ENCODE measurements at places on chromosomes 16 and 17.

GRCh38 chr17:76277300-76278267 lies 12.4 kb downstream of the UBALD2 start:
- no peak for DNase-seq

DNA sequence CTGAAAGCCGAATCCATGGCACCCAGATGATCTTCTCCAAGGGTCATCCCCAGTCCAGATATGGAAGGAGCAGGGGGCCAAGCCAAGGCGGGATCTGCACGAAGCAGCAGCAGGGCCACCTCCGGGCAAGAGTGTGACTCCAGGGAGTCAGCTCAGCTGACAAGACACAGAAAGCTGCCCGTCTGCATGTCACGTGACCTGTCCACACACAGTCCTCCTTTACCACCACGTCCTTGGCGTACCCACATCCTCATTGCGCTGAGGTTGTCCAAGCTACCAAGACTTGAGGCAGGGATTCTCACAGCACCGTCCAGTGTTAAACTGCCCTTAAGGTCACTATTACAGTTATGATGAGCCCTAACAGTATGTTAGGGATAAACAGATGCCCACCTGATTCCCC lies 11.3 kb upstream of the CYTH1 start:
- DNase-seq = no peak

DNA sequence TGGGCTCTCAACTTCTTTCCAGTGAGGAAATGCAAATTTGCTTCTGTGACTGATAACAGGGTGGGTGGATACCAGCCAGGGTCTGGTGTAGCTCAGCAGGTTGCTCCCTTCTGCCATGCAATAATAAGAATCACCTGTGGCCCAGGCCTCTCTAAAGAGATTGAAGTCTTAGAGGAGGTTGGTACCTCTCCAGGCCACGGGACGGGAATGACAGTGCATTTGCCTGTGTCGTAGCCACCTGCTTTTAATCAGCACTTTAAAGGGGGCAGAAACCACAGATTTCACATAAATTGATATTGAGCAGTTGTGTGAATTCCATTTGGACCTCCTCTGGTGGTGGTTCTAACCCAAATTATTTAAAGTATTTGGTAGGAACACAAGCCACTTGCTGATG lies 246.9 kb downstream of the PRKCA start:
- no peak for DNase-seq

DNA sequence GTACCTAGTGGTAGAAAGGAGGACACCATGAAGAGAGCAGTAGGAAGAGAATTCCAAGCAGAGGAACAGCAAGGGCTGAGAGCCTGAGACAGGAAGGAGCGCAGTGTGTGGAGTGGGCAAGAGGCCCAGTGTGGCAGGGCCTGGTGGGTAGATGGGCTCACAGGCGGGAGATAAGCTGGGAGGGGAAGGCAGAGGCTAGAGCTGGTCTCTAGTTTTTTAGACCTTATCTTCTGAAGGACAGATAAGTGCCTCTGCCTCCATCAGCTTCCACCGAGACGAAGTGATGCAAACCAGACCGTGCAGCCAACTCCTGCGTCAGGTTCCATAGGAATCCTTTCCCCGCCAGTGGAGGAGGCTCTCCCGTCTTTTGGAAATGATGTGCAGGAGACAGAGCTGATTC lies 33.6 kb downstream of the CDH1 start:
- no peak for DNase-seq

GRCh38 chr16:17544785-17545184 lies 74.0 kb upstream of the XYLT1 start:
- DNase-seq = no peak

DNA sequence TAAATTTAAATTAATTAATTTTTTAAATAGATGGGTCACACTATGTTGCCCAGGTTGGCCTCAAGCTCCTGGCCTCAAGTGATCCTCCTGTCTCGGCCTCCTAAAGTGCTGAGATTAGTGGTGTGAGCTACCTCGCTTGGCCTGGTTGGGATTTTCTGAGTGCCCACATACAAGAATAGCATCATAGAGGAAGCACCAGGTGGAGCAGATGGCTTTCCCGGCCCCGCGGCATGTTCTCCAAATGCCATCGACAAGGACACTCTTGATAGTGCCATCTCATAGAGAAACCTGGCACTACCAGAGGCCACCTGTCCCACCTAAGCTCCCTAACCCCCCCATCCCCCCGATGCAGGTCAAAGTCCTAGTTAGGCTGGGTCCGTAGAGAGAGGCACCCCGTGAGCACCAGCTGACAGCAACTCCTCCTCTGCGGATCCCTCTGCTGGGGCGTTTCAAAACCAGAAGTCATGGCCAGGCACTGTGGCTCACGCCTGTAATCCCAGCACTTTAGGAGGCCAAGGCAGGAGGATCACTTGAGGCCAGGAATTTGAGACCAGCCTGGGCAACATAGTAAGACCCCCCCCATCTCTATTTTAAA lies 65.9 kb downstream of the DNAH3 start:
- DNase-seq = no peak

- no peak for DNase-seq
These were observed 141.4 kb downstream of the TMEM132E start for GRCh38 chr17:34720760-34721159.

- DNase-seq = peak; percentile 96
These were observed 26.8 kb downstream of the METTL16 start for GRCh38 chr17:2484876-2485275.

DNA sequence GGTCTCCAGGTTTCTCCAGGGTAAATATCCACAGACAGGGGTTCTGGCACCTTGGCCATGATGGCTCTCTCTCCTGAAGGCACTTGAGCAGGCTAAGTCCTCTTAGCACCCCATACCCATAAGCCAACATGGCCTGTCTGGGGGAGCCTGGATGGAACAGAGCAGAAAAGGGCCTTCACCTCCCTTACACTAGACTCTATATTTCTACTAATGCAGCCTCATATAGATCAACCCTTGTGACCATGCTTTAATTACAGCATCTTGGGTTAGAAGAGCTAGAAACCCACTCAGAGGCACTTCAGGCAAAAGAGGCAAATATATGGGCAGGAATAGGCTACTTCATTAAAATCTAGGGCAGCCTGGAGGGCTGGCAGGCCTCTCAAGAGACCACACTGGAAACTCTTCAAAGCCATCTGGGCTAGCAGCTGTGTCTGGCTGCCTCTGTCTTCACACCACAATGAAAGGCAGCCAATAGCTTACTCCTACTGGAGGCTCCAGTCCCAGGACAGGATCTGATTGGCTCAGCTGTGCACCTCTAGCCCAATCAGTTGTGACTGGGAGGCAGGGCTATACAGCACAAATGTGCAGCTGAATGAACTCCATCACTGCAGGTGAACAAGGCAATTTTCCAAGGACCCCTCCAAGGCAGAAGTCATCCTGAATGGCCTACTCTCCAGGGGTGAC lies 4.7 kb upstream of the CDT1 start:
- no peak for DNase-seq

DNA sequence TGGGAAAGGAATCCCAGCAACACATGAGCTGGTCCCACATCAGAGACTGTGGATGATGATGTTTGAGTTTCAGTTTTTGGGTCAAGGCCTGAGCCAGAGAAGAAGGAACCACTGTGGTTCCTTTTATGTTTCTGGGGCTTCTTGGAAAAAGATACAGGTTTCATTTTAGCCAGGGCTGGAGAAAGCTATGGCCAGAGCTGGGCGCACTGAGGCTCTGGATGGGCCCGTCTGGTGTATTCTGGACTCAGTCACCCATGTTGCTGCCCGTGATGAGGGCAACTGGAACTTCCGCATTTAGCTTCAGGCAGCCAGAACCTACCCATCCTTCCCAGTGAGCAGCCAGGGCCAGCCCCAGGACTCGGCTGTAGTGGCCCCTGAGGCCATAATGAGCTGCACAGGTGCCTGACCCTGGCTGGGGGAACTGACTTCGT lies 15.0 kb upstream of the PITPNA start:
- DNase-seq = no peak

- no peak for DNase-seq
These were observed 63.2 kb downstream of the METRNL start for GRCh38 chr17:83142619-83143018.

DNA sequence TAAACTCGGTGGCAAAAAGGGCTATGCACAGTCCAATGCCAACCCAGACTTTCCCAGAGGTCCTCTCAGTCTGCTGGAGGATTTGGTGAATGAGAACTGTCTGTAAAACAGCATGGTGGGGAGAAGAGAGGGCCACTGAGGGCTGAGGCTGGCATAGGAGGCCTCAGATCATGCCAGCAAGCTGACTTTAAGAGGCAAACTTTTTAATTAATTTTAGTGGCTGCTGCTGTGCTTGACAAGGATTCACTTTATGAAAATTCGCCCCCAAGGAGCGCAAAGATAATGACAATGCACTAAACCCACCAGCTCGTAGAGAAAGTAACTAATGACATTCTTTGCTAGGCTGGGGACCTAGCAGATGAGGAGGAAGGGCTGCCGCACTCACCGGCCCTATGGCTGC lies 15.0 kb downstream of the ABCC12 start:
- DNase-seq = no peak

DNA sequence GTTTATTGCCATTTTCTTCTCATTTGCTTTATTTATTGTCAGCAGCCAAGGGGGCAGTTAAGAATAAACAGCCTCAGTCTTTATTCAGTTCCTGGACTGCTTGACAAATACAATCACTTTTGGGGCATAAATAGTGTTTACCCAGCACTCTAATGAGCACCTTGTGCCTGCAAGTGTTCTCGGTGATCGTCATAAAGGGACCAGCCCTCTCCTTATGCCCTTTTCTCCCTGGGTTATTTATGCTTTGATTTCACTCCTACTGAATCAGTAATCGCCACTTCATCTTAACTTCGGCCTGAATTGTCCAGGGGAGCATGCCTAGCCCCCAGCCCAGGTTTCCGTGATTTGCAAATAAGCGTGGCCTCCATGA lies 55.7 kb upstream of the CACNG5 start:
- DNase-seq = no peak

DNA sequence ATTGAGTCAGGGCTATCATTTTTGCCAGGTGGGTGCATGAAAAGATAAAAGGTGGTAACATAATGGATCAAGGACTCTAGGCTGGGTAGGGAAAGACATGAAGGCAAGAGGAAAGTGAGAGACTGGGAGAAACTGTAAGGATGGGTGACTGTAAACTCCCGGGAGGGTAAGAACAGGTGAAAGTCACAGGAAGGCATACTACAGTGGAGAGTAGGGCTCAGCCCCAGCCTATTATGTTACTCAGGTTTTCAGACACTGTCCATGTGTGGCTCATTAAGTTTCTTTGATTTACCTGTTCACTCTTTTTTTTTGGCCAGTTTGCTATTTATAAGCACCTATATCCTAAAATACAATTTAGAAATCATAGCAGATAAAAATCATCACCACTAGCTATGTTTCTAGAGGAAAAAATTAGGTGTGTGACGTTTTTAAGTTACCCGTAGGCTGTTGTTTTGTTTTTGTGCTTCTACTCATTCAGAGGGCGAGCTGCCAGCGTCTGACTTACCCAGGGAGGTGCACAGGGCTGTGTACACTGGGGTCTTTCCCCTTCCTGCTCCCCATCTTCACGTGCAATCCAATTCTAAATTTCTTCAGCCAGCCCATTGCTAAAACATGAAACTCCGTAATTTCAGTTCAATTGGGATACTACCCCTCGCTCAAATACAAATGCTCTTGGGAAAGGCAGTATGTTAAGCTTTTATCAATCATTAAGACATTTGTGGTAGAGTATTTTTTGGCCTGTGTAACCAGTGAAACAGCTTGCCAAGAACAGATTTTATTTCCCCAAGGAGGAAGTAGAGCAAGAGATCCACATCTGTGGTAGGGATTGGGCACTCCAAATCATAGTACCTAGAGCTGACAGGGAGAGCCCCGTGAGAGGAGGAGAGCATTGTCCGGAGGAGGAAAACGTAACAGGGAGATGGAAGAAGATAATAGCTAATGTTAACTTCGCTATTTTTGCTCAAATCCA lies 21.7 kb upstream of the VWA3A start:
- DNase-seq = no peak

- DNase-seq = no peak
These were observed 184.5 kb downstream of the NTN1 start for GRCh38 chr17:9205520-9206409.

DNA sequence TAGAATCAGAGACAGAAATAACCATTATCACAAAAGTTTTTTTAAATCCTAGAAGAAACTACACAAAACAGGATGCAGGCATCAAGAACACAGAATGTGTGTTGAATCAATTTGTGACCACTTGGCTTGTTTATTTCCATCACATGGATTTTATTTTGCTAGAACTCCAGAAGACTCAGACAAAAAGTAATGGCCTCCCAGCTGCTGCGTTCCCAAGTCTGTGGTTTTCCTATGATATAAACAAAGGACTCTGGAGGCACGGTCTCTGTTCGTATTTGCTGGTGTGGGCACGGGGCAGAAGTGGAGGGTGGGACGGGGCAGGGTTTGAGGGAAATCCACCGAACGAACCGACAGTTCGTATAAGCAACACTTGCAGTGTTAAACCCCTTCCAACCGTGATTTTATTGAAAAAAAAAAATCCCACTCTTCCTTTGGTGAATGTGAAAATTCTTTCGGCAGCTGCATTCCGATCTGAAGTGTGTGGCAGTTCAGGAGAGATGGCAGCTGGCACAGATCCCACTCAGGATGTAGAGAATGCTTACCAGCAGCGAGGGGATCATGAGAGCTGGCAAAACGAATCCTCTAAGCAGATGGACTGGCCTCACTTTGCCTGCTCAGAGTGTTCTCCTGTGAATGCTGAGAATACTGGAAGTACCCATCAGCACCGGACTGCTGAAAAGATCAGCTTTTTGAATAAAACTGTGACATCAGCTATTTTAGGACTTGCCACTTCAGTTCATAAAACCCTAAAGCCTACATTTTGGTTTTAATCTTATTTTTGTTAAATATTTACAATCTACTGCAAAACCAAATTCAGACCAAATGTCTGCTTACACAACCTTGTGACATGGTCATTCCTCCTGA lies 165.2 kb downstream of the VPS53 start:
- DNase-seq = no peak

DNA sequence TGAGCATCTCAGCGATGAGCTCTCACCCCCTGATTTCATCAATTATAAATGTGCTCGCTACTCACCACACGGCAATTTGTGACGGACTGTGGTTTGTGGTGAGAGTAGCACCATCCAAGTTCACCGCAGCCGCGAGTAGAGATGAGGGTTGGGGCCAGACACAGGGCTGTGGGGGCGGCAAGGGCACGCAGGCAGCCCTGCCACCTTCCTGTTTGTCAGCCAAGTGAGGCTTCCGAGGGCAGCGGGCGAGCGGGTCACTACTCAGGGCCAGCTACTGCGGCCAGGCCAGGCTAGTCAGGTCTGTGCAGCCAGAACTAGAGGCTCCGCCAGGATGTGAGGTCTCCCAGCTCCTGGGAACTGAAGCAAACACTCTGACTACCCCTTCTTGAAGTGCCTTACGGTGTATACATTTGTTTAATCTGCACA lies 39.6 kb upstream of the MEOX1 start:
- DNase-seq = no peak

GRCh38 chr17:75910699-75911098 lies 6.0 kb upstream of the MRPL38 start:
- DNase-seq = peak; percentile 66

GRCh38 chr16:4676831-4677230 lies 16.5 kb upstream of the NUDT16L1 start:
- DNase-seq = no peak

GRCh38 chr17:1026599-1026975 lies 29.7 kb downstream of the TIMM22 start:
- no peak for DNase-seq
